ENCODE measurements at places on chromosomes 12 and 14. TPM values are rescaled to one million over a fixed set of nuclear protein-coding genes. Genes with fewer than 3 reads are reported as not detected.

DNA sequence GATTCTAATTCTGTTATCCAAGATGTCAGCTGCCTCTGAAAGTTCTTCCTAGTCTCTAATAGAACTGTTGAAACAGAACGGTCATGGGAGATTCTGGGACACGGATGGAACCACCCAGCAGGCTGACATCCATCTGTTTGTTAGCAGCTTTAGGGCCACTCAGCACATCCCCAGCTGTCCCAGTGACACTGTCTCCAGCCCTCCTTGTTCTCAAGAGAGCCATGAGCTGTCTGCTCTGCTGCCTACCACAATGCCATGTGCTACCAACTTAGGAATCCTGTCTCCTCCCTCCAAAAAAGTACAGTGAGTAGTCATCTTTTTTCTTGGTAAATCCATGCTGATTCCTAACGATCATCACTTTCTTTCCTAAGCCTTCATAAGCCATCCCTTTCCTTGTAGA, 130.5 kb downstream of the ZFP36L1 start:
- H3K4me1 ChIP-seq = peaks cover 47% of the 10 kb centered on the region
- no peaks in the 10 kb centered on the region for H3K36me3 ChIP-seq
- no peak for DNase-seq
- no peaks in the 10 kb centered on the region for H3K27me3 ChIP-seq
- H3K27ac ChIP-seq = peak overlapping the region; percentile 71

DNA sequence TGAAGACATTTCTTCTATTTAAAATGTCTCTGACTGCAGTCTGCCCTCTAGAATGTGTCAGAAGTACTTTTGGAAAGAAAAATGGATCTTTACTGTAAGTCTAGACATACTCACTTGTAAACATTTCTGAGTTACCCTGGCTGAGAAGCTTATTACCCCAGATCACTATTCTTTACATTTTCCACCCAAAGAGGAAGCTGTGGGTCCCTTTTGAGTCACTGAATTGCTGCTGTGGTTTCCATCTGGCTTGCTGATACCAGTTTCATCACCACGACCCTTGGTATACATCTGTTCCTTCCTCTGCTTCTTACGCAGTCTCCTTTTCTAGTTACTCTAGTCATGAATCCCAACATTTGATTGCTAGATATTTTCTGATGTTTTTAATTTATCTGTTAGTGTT, 20.2 kb upstream of the CLEC4D start:
- no peaks in the 10 kb centered on the region for H3K36me3 ChIP-seq
- H3K27ac ChIP-seq = peak overlapping the region; percentile 56
- peak; percentile 79 for DNase-seq
- no peak overlapping the region for H3K4me3 ChIP-seq

- peaks cover 41% of the 10 kb centered on the region for H3K36me3 ChIP-seq
- H3K4me1 ChIP-seq = peaks cover 11% of the 10 kb centered on the region
- no peak for DNase-seq
- no peak overlapping the region for H3K27ac ChIP-seq
Observed at GRCh38 chr12:109961612-109962011, 34.6 kb downstream of the GIT2 start.

DNA sequence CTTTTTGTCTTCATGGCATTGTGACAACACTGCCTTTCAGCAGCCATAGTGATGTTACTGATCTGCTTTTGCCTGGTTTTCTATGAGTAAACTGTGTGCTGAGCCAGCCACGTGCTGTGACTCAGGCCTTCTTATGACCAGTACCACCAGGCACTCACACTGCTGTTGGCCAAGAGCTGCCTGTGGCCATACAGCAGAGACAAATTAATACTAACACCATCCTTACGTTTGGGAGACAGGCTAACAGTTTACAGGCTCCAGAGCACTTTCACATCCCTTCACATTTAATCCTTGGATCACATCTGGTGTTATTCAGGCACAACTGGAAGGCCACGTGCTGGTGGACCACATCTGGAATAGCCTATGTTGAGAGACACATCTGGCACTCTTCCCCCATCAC, 377.9 kb downstream of the CCDC91 start:
- peaks cover 6% of the 10 kb centered on the region for H3K36me3 ChIP-seq
- no peak overlapping the region for H3K27ac ChIP-seq
- DNase-seq = no peak
- H3K4me3 ChIP-seq = no peak overlapping the region
- H3K4me1 ChIP-seq = peaks cover 2% of the 10 kb centered on the region

DNA sequence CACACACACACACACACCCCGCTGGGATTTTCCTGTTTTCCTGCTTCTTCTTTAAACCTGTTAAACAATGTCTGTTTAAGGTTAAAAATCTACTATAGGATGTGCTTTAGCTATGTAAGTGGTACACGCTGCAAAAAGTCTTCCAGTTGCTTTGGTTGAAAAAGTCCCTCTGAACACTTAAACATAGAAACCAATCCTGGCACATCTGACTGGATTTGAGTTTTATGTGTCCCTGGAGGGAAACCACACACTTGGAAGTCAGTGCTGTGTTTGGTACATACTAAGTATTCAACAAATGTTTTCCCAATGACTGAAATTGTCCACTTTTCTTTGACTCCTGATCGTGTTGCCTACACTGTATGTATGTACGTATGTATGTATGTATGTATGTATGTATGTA, 22.0 kb downstream of the CFL2 start:
- H3K36me3 ChIP-seq = no peaks in the 10 kb centered on the region
- no peak overlapping the region for H3K4me3 ChIP-seq
- DNase-seq = no peak

DNA sequence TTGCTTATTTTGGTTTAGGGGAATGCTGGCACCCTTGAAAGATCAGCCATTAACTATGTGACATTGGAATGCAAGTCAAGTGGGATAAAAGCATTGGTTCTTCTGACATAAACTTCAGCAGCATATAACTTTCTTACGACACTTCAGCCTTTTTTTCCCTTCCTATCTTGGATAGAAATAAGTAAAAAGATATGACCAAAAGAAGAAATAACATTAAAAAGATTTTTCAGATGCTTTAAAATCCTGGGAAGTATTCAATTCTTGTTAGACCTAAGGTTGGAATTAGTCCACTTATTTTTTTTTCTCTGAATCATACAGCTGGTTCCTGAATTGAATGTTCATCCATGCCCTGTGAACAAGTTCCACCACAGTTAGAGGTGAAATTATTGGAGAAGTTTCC, 85.6 kb upstream of the TSPAN8 start:
- no peak overlapping the region for H3K27ac ChIP-seq
- no peak for DNase-seq
- no peaks in the 10 kb centered on the region for H3K36me3 ChIP-seq
- H3K4me3 ChIP-seq = no peak overlapping the region
- no peaks in the 10 kb centered on the region for H3K4me1 ChIP-seq

DNA sequence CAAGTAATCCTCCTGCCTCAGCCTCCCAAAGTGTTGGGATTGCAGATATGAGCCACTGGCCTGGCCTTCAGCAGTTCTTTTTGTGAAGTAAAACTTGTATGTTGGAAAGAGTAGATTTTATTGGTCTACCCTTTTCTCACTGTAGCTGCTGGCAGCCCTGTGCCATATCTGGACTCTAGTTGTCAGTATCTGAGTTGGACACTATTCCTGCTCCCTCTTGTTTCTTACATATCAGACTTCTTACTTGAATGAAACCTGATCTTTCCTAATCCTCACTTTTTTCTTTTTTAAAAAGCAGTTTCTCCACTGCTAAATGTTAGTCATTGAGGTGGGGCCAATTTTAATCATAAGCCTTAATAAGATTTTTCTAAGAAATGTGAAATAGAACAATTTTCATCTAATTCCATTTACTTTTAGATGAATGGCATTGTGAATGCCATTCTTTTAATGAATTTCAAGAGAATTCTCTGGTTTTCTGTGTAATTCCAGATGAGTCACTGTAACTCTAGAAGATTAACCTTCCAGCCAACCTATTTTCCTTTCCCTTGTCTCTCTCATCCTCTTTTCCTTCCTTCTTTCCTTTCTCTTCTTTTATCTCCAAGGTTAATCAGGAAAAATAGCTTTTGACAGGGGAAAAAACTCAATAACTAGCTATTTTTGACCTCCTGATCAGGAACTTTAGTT, 88.7 kb downstream of the APAF1 start:
- no peak overlapping the region for H3K27ac ChIP-seq
- no peak for DNase-seq
- H3K4me3 ChIP-seq = no peak overlapping the region
- peaks cover 17% of the 10 kb centered on the region for H3K4me1 ChIP-seq

DNA sequence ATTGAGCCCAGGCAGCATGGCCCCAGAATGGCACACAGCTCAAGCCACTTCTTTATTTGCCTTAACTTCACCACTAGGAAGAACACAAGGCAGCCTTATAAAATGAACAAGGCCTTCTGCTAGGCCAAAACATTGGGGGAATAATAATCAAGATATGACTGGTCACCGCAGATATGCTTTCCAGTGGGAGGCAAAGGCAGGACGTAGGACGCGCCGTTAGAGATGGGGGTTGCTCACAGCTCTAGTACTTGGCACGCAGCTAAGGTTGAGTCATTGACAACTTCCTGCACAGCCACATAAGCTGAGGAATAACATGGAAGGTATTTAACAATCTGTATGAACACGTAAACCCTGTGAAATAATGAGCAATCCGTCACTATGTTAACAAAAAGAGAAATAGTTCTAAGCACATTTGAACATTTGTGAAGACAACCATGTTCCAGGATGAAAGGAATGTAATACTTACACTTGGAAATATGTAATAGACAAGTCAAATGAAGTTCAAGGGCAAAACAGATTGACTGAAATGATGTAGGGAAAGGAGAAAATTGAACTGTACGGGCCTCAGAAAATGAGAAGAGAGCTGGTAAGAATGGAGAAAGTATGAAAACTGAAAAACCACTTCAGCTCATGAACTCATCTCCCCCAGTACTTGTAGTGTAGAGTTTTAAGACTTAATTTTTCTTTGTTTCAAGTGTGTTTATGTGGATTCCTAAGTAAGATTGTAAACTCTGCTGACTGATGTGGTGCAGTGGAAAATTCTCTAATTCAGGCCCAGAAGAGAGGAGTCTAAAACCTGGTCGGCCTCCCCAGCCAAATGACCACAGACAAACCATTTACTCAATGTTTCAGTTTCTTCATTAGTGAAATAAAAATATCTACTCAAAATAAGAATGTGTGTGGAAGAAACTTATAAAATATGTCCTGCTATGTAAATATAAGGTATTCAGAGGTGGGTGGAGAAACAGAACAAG, 59.3 kb upstream of the CCDC91 start:
- peaks cover 11% of the 10 kb centered on the region for H3K4me1 ChIP-seq
- H3K36me3 ChIP-seq = no peaks in the 10 kb centered on the region
- H3K4me3 ChIP-seq = no peak overlapping the region
- no peaks in the 10 kb centered on the region for H3K27me3 ChIP-seq
- H3K27ac ChIP-seq = peak overlapping the region; percentile 48

DNA sequence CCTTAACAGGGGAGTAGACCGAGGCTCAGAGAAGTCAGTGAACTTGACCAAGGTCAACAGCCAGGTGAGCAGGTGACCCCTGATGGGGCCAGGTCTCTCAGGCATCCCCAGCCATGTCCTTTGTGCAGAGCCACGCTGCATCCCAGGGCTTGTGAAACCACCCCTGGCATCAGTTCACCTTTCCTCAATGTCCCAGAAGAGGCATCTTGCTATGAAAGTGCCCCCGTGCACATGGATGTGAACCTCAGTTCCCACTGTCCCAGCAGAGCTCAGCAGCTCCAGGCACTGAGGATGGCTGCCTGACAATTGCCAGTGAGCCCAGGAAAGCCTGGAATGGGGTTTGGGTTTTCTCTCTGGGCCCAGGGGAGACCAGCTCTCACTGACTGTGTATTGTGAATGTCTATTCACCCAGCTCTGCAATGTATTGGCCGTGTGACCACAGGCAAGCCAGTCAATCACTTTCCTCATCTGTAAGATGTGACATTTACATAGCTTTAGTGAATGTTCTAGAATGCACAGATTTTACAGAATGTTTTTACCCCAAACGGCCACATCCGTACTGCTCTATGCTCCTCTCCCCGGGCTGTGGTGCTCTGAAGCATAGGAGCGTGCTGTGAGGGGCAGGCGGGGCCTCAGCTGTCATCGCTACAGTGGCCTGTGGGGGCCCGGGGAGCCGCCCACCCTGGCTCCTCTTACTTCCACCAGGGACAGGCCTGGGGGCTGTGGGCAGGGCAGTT, 4.9 kb downstream of the CACNA2D4 start:
- no peak overlapping the region for H3K4me3 ChIP-seq
- no peaks in the 10 kb centered on the region for H3K36me3 ChIP-seq
- H3K27me3 ChIP-seq = peaks cover 6% of the 10 kb centered on the region
- H3K4me1 ChIP-seq = peaks cover 9% of the 10 kb centered on the region

DNA sequence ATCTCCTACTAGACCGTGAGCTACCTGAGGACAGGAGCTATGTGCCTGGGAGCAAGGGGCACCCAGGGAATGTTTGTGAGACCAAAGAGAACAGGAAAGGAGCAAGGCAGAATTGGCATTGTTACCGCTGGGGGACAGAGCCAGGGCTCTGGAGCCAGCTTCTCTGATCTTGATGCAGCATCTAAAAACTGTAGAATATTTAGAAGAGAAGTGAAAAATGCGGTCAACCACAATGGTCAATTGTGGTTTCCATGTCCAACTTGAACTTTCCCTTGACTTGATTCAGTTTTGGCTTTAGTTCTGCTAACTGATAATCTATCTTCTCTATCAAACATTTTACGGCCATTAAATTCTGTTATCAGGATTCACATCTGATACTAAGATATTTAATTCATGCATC, 201.2 kb downstream of the ANO4 start:
- no peak overlapping the region for H3K27ac ChIP-seq
- H3K4me1 ChIP-seq = no peaks in the 10 kb centered on the region
- H3K36me3 ChIP-seq = no peaks in the 10 kb centered on the region
- no peak overlapping the region for H3K4me3 ChIP-seq
- no peaks in the 10 kb centered on the region for H3K27me3 ChIP-seq

DNA sequence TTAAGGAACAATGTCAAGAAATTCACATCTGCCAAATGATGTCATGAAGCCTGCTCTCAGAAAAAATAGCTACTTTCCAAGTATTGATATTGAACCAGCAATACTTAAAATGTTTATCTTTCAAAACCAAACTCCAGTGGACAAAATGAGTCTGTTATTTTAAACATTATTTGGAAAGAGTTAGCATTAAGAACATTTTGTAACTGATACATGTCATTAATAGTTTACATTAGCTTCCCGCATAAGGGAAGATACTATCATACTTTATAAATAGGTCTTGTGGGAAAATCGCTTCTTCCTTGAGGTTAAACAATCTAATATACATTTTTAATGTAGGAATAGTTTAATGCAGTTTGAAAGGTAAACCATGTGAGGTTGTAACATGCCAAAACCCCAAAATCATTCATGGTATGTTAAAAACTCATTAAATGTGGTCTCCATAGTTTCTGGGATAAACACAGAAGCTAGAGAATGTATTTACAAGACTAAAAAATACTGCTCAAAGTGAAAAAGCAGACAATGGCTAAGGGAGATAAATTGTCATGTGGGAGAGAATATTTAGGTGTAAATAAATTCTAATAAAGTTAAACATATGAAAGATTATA, 73.4 kb upstream of the ATP2B1 start:
- DNase-seq = no peak
- no peaks in the 10 kb centered on the region for H3K4me1 ChIP-seq
- no peak overlapping the region for H3K4me3 ChIP-seq
- H3K36me3 ChIP-seq = peaks cover 9% of the 10 kb centered on the region
- no peaks in the 10 kb centered on the region for H3K27me3 ChIP-seq

- H3K27me3 ChIP-seq = no peaks in the 10 kb centered on the region
- no peak overlapping the region for H3K4me3 ChIP-seq
- H3K4me1 ChIP-seq = no peaks in the 10 kb centered on the region
- H3K27ac ChIP-seq = no peak overlapping the region
- H3K36me3 ChIP-seq = no peaks in the 10 kb centered on the region
Observed at GRCh38 chr12:50354908-50355307, 41.5 kb downstream of the FAM186A start.

Gene LMNTD1
- not detected for total RNA-seq

Gene STAB2
- total RNA-seq = not detected

Gene WSCD2
- total RNA-seq = not detected

Gene BRAP
- 18.0 TPM for total RNA-seq

Gene MYF5
- not detected for total RNA-seq

Gene CD4
- total RNA-seq = 290 TPM

Gene SOX5
- total RNA-seq = 0.70 TPM

Gene TSHR
- total RNA-seq = not detected

Gene SMOC1
- total RNA-seq = not detected
